RPMI8226 (cell line): ENCODE measurements at places on chromosomes 5 and 9.

DNA sequence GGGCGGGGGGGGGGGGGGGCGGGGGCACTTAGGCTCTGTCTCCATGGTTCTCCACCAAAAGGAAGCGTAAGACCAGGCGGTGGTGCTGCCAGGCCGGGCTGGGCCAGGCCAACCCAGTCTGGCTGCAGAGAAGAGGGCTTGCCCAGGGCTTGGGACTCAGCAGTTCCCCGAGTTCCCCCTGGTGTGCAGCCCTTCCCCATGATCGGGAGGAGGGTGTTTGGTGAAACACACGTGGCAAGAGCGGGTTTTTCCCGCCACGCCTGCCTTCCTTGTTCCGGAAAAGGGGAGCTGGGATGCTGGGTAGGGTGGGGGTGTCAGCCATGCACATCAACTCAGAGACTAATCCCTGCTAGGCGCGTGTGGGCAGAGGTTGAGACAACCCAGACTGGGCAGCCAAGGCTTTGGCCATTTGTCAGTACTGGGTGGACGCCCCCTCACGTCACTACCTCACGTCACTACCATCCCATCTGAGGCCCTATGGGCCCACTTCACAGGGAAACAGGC, 32.9 kb downstream of the PRRX2 start:
- DNase-seq: no peak

GRCh38 chr5:137332296-137332695, 166.8 kb downstream of the SPOCK1 start:
- DNase-seq: no peak

GRCh38 chr9:80144856-80145255, 573.1 kb downstream of the TLE4 start:
- no peak for DNase-seq

- DNase-seq: peak; percentile 48
Measured at GRCh38 chr9:19184144-19184917, 46.2 kb upstream of the DENND4C start.

DNA sequence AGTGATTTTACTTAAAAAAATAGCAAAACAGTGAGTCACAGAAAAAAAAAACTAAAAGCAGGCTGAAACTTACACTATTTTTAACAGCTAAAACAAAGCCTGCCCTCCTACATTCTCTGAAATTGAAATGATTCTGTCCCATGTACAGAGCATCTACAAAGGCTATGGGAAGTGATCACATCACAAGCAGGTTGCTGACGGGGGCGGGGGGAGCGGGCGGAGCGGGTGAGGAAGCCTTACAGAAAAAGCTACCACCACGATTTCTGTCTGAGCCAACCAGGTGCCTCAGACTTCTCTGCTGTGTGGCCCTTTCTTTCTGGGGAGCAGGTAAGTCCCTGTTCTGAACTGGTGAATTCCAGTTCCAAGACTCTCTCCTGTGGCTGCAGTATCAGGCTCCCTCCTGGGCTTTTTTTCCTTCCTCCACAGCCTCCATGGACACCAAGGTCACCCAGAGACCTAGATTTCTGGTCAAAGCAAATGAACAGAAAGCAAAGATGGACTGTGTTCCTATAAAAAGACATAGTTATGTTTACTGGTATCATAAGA, 104.9 kb downstream of the ANKRD18B start:
- no peak for DNase-seq

DNA sequence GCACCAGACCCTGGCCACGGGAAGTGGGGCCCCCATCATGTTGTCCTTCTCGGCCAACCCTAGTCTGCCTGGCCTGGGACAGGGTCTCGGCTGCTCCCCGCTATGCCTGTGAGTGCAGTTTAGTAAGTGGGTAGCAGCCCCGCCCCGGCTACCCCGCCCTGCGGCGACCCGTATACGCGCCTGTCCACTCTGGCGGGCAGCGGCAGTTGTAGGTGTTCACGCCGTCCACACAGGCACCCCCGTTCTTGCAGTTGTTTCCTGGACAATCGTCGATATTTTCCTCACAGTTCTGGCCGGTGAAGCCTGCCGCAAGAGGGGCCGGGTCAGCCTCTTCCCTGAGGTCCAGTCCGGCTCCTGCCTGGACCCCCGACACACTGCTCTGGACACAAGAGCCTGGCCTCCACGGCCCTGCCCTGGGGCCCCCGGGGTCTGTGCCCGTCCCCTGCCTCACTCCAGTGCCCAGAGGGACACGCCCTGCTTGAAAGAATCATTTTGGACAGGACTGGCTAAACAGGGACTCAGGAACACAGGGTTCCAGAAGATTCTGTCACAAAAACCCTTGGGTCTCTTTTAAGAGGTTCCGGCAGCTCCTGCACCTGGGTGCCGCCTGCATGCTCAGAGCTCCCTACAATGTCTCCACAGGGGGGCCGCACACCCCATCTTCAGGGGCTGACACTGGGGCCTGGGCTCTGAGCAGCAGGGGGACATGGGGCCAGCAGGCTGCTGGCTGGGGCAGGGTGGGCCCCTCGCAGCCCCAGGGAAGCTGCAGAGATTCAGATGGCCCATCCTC, 26.4 kb downstream of the NOTCH1 start:
- DNase-seq: no peak

DNA sequence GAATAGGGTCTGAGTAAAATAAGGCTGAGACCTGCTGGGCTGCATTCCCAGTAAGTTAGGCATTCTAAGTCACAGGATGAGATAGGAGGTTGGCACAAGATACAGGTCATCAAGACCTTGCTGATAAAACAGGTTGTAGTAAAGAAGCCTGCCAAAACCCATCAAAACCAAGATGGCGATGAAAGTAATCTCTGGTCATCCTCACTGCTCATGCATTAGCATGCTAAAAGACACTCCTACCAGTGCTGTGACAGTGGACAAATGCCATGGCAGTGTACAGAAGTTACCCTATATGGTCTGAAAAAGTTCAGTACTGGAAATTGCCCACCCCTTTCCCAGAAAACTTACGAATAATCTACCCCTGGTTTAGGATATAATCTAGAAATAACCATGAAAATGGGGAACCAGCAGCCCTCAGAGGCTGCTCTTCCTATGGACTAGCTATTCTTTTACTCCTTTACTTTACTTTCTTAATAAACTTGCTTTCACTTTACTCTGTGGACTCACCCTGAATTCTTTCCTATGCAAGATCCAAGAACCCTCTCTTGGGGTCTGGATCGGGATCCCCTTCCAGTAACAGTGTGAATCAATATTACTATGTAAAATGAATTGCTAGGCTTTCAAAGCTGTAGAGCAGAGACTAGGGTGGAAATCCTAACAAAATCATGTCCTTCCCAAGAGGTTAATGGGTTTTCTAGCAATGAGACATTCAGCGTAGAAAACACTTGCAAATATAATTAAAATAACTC, 257.8 kb downstream of the KIAA0825 start:
- no peak for DNase-seq

DNA sequence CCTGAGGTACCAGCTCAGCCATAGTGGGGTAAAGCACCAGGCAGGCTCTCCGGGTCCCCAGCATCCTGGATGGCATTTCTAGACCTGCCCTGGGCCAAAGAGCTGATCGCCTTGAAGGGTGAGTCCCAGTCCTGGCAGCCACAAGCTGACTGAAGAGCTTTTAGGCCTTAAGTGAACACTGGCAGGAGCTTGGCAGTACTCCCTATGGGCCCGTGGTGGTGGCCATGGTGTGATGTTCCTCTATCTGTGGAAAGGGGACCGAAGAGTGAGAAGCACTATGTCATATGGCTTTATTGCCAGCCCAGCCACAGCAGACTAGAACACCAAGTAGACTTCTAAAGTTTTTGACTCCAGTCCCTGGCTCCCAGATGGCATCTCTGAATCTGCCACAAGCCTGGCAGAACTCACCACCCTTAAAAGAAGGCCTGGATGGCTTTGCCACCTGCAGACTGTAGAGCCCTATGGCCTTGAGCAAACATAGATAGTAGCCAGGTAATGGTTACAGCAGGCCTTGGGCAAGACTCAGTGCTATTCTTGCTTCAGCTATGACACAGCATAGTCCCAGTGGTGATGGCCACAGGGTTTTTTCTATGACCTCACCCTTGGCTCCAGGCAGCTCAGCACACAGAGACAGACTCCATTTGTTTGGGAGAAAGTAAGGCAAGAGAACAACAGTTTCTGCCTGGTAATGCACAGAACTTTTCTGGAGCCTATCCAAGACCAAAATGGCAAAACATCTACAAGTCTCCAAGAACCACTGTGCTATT, 801.5 kb upstream of the DMAC1 start:
- DNase-seq: no peak

- no peak for DNase-seq
Measured at GRCh38 chr5:29150840-29151239, 2042.6 kb upstream of the CDH6 start.

- no peak for DNase-seq
Measured at GRCh38 chr9:18447131-18447530, 26.8 kb upstream of the ADAMTSL1 start.

DNA sequence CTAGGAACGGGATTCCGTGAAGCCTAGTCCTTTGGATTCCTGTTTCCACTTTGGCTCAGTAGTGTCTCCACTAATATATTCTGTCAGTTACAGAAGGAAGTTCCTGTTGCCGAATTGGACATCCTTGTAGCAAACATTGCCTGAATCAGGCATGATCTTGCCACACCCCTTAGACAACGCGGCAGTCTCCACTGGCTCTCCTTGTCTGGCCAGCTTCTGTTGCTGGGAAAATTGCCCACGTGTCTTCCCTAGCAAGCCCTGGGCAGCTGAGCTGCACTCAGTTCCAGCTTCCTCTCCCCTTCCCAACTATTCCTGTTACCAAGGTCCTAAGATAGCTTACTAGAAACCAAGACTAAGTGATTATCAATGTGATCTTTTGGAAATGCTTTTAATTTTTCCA, 316.6 kb upstream of the RIOK2 start:
- no peak for DNase-seq

DNA sequence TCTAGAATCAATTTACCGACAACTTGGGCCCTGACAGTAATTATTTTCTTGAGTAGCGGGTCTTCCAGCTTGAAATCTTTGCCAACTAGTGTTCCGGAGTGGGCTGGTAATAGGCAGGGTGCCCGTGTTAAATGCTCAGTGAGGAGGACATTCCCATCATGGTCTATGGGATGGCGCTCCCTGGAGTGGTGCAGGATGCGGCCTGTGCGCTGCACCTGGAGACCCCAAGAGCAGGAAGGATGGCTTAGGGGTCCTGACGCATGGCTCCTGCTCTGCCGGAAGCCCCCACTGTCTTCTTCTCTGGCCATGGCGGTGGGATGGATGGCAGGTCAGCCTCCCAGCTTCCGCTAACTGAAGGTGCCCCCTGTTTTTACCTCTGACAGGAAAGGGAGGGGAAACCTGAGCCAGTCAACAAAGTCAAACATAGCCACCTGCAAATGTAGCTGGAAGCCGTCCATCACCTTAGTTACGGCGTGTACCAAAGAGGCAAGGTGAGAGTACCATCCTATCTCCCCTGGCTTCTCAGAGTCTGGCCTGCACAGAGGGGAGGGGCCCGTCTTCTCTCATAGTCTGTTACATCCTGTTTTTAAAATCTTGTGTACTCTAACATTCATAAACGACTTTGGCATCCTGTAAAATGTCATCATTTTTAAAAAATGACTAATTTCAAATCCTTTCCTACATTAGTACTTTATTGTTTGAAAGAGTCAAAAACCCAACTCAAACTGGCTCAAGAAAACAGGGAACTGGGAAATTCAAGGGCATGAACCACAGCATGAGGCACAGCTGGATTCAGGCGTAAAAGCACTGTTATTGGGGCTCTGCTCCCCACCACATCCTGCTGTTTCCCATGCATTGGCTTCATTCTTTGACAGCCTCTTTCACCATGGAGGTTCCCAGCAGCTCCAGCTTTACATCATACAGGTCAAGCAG, 28.5 kb upstream of the UNC5A start:
- no peak for DNase-seq

- no peak for DNase-seq
Measured at GRCh38 chr5:54837981-54838380, 147.4 kb downstream of the ESM1 start.

DNA sequence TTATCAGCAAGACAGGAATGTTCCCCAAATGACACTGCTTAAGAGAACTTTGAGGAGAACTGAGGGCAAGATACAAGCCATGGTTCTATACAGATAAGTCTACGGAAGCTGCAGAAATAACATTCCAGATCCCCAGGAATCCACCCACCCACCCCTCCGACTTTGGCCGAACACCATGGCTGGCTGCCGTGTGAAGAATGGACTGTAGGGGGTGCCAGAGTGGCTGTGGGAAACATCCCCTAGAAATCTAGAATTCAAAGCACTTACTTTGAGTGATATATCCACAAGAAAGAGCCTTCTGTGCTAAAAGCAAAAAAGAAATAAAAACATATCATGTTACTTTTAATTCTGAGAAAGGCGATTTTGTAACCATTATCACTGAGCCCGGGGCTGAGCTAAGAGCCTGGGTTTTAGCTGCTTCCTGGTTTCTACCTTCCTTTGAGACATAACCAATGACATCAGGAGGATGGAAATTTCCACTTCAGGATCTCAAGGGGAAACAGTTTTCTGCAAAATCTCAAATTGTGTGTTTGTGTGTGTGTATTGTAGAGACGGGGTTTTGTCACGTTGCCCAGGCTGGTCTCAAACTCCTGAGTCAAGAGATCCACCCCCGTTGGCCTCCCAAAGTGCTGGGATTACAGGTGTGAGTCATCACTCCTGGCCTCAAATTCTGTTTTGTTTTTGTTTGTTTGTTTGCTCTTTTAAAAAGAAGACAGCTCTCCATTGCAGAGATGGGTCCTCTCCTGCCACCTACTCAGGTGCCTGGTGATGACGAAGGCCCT, 36.4 kb downstream of the GGTA1 start:
- DNase-seq: peak; percentile 37

DNA sequence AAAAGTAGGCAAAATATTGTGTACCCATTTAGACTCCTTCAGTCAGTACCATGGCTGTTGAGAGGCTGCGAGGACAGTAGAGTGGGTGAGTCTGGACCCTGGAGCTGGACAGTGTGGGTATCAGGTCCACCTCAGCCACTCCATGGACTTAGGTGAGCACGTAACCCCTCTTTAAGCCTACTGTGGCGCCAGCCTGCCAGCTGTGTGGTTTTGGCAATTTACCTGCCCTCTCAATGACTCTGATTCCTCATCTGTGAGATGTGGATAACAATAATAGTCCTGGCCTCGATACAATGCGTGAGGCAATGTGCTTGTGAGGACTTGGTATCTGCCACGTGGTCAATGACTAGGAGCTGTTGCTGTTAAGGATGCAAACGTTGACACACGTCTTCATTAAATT, 17.9 kb downstream of the SLC1A3 start:
- DNase-seq: no peak

- no peak for DNase-seq
Measured at GRCh38 chr9:92767066-92768054, 2.7 kb upstream of the BICD2 start.

- no peak for DNase-seq
Measured at GRCh38 chr9:90965226-90966030, 163.8 kb downstream of the SYK start.

- DNase-seq: no peak
Measured at GRCh38 chr9:83106263-83106662, 43.3 kb upstream of the RASEF start.

GRCh38 chr9:129624947-129625346, 1.0 kb upstream of the NTMT1 start:
- DNase-seq: peak; percentile 74

- no peak for DNase-seq
Measured at GRCh38 chr5:96017951-96018350, 56.3 kb upstream of the ELL2 start.

GRCh38 chr5:73939557-73939956, 313.6 kb downstream of the ARHGEF28 start:
- DNase-seq: no peak
